ENCODE measurements at places on chromosomes 7 and 10.

GRCh38 chr10:1515780-1516491 lies 221.4 kb downstream of the ADARB2 start:
- no peak for DNase-seq

DNA sequence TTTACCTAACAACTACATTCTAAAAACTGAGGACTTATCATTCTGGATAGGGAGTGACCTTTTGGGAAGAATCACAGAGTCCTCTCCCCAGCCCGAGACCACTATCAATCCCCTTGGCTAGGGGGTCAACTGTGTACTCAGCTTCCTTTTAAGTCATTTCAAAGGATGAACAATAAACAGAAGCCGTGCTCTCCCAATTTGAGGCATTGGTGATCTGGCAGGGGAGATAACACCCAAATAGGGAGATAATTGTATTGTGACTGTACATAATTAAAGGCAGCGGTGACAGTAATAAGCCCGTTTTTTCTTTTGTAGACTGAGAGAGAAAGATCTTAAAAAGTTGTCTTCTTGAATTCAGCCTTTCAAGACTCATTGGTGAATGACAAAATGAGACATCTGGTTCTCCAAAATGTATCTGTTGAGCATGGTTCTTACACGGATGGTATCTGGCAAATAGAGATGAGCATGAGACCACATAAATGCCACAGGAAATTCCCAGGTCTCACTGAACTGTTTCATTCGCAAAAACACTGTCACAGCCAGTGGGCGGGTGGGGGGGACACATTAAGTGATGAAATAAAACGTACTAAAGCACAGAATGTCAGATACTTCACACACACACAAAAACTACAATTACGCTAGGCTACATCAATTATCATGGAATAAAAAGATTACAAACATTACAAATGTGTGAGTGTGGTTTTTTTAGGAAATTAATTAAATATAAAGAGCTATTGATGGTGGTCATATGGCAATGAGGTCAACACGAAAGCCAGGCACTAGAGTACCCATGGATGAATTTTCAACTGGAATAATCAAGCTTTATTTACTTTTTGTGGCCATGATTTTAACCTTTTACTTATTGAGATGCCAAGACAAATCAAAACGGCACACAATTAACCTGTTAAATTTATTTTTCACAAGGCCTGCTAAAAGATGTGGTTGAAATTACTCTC lies 108.4 kb downstream of the HIPK2 start:
- no peak for DNase-seq

GRCh38 chr7:24709585-24710360 lies 47.5 kb downstream of the GSDME start:
- no peak for DNase-seq

DNA sequence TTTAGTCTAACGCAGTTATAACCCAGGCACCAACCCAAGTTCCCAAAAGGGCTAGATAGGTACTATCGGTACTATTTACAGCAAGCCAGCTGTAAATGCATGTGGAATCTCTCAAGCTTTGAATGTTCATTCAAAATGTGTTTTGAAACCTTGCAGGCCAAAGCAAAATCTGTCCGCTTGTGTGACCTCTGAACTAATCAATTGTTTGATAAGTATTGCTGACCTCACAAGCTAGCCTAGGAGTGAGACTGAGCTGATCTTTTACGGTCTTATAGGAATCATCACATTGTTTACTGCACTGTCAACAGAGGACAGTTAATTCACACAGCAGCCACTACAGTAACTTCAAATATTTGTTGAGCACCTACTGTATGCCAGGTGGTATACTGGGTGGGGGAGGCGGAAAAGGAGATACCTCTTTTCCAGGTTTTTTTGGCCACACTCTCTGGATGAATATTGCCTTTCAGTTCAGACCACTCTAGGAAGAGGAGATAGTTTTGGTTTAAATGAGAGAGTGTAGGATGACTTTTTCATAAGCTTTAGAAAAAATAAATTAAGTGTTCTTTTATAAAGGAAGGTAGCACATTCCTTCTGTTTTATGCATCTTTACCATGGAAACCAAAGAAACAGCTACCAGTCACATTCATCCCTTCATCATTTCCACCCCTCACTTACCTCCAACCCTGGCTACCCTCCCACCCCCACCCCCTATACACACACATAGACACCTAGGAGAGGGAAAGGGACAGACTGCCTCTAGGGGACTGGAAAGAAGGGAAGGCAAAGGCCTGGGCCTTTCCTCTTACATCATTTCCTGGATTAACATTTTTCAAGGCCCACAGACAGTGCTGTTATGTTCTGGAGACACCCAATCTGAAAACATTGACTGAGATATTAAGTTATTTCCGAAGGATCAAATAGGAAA lies 2.4 kb downstream of the PAPSS2 start:
- DNase-seq, result no peak

DNA sequence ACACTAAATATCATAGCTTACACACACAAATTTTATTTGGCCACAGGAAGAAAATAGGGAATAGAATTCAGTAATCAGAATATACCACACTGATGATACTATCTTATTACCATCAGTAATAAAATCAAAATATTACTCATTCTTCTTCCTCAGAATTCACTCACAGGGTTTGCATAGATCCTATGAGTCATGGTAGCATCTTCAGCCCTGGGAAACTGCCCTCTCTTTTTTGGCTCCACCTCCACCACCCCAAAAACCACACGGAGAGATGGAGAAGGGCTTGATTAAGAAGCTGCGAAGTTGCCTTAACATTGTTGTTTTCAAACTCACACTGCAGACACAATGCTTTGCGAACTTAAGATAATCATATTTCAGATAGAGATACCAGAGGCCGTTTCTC lies 154.1 kb upstream of the AHR start:
- no peak for DNase-seq

Measured in NCI-H446 (cell line).